Stimulated activated CD4-positive, alpha-beta T cell treated with anti-CD3 and anti-CD28 coated beads, Interleukin-2, amount 100 ng/mL, for 48 hours (primary cell): ENCODE measurements at places on chromosomes 3 and 15.

DNA sequence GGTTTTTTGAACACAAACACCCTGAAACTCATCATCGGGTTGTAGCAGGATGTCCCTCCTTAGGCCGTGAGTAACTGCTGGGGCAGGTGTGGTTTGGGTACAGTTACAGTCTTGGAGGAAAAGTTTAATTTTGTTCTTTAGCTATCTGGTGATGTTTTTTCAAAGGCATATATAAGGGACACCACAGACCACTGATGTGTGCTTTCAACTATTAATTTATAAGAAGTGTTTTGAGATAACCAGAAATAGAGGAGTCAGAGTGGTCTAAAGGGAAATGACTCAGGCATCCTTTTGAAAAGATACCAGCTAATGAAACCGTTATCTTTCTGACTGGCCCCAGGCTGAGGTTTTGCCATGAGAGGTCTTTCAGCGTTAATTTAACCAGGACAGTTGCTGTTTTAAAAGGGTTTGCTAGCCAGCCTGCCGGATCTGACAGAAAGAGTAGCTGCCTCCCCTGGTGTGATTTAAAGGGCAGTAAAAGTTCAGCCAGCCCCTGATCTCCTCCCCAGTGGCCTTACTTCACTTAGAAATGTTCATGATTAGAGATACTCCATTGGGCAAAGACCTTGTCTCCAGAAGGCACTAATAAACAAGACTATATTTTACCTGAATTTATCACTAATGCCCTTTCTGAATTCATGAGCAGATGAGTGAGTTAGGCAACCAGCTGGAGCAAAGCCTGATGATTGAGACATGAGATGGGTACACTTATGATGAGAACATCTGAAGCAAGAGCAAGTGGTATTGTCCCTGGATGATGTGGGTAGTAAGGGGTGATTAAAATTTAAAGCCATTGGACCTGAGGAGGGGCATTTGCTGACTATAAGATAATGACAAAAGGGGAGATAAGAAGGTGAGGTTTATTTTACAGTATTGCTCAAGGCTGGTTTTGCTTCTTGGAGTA lies 482.5 kb upstream of the TBL1XR1 start:
- DNase-seq = no peak

DNA sequence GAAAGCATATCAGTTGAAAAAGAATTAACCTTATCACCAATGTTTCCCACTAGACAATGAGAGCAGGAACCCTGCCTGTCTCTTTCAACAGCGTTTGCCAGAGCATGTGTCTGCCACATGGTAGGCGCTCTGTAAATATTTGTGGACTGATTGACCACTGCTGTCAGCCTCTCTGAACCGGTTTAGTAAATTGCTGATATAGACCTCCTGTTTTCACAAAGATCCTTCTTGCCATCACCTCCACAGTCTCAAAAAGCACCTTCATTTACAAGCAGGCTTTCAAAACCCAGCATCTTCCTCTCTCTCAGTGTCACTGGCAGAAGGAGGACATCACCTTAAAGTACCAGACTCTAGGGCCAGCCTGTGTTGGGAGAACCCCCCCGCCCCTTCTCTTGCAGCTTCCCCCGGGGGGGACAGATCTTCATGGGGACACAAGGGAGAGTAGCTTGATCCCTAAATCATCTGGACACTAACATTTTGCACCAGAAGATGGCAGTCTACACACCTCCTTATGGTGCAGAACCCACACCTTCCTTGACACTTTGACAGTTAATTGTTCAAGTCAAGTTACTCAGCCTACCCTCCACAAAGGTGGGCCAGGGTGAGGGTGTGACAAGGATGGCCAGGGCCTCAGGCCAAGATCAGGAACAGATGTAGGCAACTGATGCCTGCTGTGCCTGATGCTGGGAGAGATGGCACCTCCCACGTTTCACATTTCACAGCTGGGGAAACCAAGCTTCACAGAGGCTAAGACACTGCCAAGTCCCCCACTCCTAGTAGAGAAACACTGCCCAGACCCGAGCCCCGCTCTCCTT lies 37.8 kb upstream of the USP3 start:
- DNase-seq = no peak

DNA sequence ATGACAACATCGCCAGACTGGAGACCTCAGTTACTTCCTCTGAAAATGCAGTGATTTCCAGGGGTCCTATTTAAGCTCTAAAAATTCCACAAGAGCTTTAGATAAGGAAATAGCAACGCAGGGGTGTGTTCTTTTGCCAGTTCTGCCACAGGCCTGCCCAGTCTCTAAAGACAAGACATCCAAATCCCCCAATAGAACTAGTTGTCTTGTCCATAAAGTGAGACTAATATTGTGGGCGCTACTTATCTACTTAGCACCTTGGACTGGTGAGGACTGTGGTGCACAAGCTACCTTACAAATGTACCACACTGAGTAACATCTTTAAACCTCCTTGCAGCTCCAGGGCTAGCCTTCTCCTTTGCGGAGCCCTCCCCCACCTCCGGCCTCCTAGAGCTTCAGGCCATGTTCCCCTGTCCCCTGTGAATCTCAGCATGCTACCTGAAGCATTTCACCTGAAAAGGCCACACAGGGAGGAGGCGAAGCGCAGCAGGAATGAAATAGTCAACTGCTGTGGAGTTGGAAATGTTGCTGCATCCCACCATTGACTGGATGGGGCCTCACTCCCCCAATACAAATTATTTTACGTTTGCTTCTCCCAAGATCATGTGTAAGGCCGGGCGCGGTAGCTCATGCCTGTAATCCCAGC lies 9.6 kb upstream of the LRRC2 start:
- DNase-seq = no peak

- DNase-seq = no peak
These were observed 44.3 kb downstream of the P2RY1 start for GRCh38 chr3:152879130-152879789.

DNA sequence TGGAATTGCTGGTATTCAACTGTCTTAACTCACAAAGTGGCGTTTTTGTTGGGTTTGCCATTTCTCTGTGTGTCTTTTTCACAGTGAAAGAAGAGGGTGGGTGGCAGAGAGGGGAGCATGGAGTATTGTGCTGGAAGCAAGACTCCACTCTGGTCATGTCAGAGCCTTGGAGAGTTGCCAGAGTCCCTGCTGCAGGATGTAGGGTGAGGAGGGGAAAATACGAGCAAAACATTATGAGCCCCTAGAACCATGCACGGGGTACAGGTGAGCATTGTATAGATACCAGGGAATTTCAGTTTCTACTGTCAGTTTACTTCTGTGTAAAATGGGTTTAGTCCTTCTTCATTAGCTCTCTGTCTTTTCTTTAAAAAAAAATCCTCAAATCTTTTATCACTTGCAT lies 249.9 kb downstream of the CACNA2D3 start:
- DNase-seq = no peak

DNA sequence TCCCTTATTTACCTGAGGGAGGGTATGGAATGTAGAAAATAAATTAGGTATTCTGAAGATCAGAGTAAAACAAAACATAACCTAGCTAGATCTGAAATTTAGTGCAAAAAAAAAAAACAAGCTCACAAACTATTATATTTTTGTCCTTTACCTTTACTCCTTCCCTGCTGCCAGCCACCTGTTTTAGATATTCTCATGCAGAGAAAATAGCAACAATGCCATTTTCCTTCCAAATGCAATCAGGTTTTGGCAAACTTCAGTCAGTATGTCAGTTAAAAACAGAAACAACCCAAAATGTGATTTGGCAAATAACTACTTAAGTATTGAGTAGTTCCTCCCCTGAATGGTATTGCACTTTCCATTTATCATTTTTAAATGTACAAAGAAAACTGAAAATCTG lies 35.8 kb downstream of the PEAK1 start:
- no peak for DNase-seq

GRCh38 chr3:11465744-11466616 lies 177.7 kb downstream of the VGLL4 start:
- no peak for DNase-seq

DNA sequence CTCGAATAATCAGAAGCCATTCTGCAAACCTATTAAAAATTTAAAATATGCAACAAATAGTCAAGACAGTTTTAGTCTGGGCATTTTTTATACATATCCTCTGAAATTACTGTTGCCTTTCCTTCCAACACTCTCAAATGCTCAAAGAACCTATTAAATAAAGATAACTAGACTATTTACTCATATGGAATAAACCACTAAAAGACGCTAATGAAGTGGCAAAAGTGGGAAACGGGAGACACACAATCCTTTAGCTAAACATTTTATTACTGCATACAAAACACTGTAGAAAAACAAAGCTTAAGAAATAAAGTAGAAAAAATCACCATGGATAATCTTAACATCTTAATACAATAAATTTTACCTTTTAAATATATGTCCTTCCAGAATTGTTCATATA lies 75.4 kb downstream of the HERC1 start:
- no peak for DNase-seq

DNA sequence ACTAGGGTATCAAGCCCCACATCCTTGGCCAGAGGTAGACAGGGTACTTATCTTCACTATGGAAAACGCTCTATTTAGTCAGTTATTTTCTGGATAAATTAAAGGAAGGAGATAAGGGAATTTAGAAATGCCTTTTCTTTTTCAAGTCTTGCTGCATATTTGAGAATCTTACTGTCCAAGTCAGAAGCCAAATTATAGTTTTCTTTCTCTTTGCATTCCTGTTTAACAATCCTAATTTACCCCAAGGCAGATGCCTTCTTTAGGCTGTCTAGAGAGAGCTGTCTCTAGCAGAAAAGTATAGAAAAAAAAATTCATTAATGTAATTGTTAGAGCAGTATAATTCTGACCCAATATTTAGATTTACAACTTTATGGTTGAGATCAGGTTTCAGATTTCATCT lies 64.4 kb upstream of the TBC1D5 start:
- DNase-seq = no peak

- no peak for DNase-seq
These were observed 276.6 kb upstream of the ZPLD1 start for GRCh38 chr3:102158080-102158740.

DNA sequence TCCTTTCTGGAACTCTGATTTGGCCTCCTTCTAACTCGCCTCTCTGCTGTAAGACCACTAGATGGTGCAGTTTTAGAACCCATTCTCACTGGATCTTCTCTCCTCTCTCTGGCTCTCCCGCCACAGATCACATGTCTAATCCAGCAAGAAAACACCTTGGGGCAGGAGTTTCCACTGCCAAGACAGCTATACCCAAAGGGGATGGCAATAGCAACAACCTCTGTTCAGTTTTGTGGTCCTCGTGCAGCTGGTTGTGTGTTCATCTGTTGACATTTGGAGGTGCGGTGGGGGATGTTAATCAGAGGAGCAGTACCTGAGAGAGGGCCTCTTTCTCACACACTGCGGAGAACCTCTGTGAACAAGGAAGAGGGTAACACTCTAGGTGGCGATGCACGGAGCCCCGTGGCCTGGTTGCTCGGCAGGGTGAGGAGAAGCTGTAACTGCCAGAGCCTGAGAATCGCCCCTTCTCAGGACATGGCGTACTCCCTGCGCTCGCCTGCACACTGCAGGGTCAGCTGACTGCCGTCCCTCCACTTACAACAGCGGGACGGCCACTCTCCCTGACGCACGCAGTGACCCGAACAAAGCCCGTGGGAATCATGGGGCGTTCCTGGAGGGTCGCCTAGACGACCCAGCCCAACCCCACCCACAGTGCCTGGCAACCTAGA lies at the start of gene TEX55:
TEX55 (plus strand) TSS at position 666 of the 668 bp plus-strand sequence. CDS start 25 bp downstream, outside the sequence.
- no peak for DNase-seq

- DNase-seq = no peak
These were observed 30.1 kb downstream of the FOXL2 start for GRCh38 chr3:138916824-138917223.

DNA sequence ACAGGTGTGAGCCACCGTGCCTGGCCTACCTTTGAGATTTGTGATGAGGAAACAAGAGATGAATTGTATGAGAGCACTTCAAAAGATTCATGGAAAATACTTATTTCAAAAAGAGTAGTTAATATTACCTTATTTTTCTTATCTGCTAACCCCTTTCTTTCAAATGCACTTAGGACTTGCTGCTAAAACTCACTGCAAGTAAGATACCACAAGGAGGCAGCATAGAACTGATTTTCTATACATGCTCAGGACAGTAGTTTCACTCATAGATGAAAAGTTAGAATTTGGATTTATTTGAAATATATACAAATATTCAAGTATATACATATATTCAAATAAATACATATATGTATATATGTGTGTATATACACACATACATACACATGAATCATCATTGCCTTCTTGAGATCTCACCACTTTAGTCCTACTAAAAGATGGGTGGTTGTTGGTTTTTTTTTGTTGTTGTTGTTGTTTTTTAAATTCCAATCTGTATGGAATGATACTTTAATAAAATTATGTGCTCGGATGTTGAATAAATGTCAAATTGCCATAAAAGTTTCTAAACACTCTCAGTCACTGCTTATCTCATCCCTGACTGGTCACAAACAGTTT lies 2.4 kb downstream of the CCNDBP1 start:
- DNase-seq = no peak

- no peak for DNase-seq
These were observed 26.5 kb downstream of the NANOGP8 start for GRCh38 chr15:35058534-35059054.

- DNase-seq = no peak
These were observed 73.1 kb downstream of the SATB1 start for GRCh38 chr3:18351823-18352744.

DNA sequence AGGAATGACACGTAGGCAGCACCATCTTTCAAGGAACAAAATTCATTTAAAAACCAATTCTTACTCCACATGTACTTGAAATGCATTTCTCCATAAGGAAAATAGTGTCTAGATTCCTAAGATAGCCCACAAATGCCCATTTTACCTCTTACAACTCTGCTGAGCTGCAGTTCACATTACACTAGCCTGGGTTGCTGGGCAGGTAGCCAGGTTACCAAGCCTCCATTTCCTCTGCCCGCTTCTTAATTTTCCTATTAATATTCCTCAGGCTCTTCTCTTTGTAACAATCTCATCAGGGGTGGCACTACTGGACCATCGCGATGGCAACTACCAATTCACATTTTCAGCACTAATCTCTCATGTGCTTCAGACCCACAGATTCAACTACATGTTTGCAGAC lies 10.8 kb downstream of the ATP13A3 start:
- no peak for DNase-seq

DNA sequence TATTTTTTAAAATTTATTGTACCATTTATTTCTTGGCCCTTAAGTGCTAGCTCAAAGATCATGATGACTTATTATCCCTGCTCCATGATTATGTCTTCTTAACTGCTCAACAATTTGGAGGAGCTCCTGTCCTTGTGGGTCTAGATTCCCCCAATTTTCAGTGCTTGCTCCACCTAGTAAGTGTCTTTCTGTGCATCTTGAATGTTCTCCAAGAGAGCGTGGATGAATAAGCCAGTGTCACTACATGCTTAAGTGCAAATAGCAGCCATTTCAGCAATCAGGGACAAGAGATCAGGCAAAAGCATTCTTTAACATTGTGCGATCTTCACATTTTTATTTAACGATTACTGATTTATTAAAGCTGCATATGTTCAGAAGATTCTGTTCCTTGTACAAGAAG lies 99.4 kb downstream of the ALCAM start:
- no peak for DNase-seq

DNA sequence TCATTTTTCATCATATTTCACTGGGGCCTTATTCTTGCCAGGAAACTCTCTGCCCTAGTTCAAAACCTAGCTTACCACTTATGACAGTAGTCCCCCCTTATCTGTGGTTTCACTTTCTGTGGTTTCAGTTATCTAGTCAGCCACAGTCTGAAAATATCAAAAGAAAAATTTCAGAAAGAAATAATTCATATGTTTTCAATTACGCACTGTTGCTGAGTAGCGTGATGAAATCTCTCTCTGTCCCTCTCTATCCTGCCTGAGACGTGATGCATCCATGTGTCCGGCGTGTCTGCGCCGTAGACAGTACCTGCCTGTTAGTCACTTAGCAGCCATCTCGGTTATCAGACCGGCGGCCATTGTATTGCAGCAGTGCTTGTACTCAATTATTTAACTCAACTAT lies 369.9 kb upstream of the MCTP2 start:
- DNase-seq = no peak

- DNase-seq = no peak
These were observed 19.9 kb downstream of the POLR2M start for GRCh38 chr15:57726411-57726810.
